ENCODE measurements at places on chromosomes 6 and 20.

DNA sequence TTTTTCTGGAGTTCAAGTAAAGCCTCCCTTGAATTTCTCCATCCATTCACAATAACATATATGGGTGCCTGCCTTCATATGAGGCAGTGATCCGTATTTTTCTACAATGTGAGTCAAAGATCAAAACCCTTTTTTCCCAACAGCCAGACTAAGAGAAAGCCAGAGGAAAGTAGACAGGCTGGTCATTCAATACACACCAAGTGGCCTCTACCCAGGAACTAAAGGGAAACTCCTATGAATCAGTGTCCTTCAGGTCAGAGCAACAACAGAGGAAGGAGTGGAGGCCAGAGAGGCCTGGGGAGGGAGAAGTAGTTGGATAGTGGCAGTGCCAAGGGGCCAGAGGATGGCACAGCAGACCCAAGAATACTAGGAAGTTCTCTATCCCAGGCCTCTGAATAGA lies 23.8 kb downstream of the SIM1 start:
- DNase-seq, result no peak

GRCh38 chr20:44945261-44945660 lies 14.9 kb downstream of the TOMM34 start:
- no peak for DNase-seq

GRCh38 chr6:91081452-91082067 lies 494.7 kb upstream of the MAP3K7 start:
- peak; percentile 43 for DNase-seq

DNA sequence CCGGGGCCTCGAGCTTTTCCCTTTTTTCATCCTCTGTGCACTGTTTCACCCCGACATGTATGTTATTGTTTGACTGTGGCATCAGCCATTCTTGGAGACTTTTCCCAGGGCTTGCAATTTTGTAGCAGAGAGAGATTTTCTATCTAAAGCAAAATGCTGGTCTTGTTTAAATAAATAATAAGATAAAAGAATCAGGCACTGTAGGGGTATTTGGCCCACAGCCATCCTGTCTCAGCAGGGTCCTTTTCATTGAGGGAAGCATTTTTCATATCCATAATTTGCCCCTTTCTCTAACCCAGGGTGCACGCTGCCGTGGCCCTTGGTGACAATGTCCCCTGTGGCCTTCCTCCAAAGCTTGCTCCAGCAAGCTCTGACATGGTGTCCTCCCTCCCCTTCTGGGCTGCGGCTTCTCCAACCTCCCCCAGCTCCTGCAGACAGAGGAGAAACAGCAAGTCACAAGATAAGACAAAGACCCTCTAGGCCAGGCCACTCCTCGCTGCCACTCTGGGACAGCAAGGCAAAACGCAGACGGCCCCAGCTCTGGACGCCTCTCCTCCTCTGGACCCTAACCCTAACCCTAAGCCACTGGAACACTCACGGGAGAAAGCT lies 117.6 kb downstream of the MYLK4 start:
- DNase-seq, result no peak

- DNase-seq, result no peak
These were observed 161.8 kb downstream of the LRFN2 start for GRCh38 chr6:40425192-40425919.

GRCh38 chr6:42038163-42038562 lies 12.2 kb upstream of the TAF8 start:
- no peak for DNase-seq

GRCh38 chr20:36473164-36473563 lies 68.2 kb upstream of the MYL9 start:
- no peak for DNase-seq

DNA sequence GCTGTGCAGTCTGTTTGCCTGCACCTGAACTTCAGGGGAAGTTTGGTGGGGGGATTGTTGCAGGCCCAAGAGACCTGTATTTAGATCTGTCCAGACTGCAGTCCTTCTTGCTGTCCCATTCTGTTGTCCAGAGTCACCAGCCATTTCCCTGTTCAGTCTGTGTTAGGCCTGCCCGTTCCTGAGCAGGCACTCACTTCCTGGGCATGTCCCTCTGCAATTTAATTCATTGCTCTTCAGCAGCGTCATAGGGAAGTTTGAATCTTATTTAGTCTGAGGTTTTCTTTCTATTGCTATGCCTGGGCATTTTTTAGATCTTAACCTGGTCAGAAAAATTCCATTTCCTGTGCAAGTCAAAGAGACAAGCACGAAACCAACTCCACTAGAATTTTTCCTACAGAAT lies 190.2 kb downstream of the DTNBP1 start:
- no peak for DNase-seq
